ACHN (cell line): ENCODE measurements at places on chromosomes 2 and 18.

DNA sequence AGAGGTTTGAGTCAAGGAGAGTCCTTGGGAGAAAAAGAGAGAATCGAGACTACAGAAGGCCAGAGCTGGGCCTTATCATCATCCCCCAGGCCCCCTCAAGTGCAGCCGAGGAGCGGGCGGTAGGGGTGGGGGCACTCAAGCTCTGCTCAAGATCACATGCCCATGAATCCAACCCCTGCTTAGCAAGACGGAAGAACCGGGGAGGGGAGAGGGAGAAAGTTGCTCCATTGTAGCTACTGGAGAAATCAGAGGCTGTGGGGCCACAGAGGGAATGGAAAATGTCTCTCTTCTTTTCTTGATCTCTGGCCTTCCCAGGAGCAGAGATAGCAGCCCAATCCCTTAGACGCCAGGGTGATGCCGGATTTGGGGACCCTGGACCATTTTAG lies 14.6 kb downstream of the SLC4A3 start:
- no peak for DNase-seq

DNA sequence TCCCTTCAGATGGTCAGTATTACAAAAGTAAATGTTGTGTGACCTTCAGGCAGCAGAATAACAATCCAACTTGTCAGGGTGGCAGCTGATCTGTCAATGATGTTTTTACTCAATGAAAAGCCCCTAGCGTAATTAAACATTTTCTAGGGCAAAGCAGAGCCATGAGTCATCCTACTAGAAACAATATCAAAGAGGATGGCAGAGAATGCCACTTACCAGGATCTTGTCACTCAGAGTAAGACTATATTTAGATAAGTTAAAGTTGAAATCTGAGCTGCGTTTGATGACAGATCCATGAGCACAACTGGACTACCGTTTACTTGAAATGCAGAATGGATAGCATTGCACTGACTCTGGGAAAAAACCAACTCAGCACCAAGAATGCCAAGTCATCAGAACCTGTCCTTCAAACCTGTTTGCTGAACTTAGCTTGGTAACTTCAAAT lies 612.6 kb upstream of the ACVR2A start:
- DNase-seq, result no peak

DNA sequence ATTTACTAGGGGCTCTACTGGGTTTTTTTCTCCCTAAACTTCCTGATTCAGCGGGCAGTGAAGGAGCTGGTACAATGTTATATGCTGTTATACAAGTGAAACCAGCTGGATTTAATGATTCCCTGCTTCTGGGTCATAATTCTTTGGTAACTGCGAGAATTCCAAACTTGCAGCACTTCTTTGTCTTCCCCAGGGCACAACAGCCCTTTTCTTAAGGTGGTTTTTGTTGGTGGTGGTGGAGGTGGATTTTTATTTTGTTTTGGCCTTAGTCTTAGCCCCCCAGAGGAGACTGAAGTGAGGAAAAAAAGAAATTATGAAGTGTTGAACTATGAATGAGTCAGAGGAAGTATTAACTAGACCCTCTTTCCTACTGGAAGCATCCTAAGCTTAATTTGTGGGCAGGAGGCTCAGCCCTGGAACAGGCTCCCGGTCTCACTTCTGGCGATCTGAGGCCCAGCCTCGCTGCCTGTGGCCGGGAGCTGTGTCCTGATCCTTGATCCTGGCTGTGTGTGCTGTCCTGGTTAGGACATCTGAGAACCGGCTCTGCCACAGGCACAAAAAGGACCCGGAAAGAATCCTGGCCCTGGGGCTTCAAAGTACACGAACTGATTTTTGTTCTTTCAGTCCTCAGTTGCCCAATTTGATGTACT lies 141.9 kb downstream of the LYPD6B start:
- DNase-seq, result no peak

GRCh38 chr2:42895134-42895790 lies 102.9 kb upstream of the HAAO start:
- DNase-seq, result no peak

GRCh38 chr2:178418426-178418825 lies 32.5 kb downstream of the PRKRA start:
- DNase-seq, result no peak

GRCh38 chr2:96665083-96665569 lies 22.6 kb downstream of the FER1L5 start:
- DNase-seq, result peak; percentile 74

GRCh38 chr18:55455938-55456337 lies 132.1 kb downstream of the TCF4 start:
- no peak for DNase-seq

DNA sequence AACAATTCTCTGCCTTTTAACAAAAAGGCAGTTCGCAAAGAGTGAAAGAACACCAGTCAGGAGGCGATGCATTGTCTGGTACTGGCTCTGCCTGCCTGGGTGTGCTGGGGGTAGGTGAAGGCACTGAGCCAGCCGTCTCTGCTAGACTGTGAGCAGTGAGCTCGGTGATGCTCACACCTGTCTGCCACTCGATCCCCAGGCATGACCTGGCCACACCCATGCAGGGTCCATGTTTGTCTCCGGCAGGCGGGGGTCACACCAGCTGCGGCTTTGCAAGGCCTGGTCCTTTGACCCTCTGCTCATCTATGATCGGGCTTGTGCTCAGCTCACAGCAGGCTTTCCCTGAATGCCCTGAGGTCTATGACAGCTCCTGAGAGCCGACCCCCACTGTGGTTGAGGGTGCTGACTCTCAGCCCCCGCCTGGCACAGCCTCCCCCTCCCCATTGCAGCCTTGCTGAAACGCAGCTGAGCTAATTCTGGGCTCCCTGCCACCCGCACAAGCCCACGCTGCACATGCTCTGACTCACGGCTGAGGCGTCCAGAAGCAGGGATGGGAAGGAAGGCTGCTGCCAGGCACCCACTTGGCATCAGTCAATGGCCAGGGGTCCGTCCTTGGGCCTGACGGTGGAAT lies 23.7 kb downstream of the CRACDL start:
- peak; percentile 94 for DNase-seq

DNA sequence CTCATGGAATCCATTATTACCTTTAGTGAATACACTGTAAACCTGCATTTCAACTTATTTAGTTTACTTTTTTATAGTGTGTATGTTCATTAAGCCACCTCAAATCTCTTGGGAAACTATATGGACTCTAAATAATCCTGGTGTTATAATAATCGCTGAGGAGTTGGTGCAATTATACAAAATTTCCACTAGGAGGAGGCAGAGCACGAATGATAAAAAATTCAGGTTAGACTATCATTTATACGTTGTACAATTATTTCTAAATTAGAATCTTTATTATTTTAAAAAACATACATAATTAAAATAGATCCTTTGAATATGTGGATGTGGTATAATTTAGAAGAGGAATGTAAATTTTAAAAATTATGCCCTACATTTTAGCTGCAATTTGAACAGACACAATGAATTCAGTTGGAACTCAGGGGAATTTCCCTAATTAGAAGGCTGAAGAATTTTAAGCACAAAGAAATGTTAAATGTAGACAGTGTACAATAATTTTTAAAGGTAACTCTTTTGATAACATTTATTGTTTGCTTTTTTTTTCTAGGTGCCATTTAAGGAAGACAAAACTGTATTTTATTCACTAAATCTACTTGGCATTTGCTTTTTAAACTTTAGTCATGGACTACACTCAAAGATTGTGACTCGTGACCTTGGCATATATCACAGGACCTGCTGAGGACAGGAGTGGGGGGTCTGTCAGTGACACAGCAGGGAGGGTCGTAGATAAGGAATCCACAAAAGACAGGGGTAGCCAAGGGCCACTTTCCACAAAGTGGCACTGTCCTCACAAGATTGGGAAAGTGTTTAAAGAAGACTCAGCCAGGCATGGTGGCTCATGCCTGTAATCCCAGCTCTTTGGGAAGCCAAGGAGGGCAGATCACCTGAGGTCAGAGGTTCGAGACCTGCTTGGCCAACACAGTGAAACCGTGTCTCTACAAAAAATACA lies 45.5 kb downstream of the RAB12 start:
- DNase-seq, result peak; percentile 39

GRCh38 chr18:78571831-78572347 lies 407.7 kb upstream of the SALL3 start:
- no peak for DNase-seq

GRCh38 chr2:201648-202433 lies 62.0 kb downstream of the SH3YL1 start:
- DNase-seq, result no peak

DNA sequence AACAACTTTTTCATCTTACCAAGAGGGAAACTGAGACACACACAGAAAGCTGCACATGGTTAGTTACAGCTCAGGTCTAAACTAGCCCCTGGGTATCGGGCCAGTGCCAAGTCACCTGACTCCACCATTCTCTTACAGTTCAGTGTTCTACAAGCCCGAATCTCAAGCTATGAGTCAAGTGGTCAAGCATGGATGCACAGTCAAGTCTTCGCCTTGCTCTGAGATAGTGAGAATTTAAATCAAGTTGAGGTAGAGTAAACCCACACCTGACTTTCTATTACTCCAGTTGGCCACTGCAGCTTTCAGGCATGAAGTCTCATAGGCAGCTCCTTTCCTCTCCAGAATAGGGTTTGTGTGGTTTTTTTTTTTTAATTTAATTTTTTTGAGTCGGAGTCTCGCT lies 34.5 kb upstream of the ARL5A start:
- peak; percentile 84 for DNase-seq

DNA sequence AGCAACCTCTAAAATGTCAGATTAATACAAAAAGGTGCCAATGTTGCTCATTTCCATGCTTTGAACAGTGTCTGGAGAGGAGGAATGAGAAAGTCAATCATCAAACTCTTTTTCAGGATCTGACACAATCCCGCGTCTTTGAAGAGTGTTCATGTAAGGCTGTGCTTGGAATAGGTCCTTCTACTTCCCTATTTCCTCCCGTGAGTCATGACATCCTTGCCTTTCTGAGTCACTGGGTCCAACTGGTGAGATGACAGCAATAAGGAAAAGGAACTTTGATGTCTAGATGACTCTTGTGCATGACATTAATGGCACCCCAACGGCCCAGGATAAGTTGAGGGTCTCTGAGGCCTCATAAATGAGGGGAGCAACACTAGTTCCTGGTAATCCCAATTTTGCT lies 109.0 kb upstream of the CELF4 start:
- DNase-seq, result no peak

DNA sequence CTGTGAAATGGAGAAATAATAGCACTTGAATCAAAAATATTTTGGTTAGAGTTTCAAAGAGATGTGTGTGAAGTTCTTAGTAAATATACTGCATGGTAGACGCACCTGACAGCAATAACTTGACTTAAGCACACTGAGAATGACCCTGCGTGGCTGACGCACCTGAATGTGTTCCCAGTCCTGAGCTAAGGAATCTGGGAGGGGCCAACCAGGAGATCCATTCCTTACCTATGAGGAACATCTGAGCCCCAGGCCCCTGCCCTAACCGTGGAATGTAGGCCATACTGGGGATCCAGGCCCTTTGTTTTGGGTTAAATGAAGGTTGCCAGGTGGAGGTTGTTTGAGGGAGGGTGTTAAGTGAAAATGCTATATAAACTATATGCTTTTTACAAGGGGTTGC lies 284.4 kb downstream of the RBM43 start:
- no peak for DNase-seq

- no peak for DNase-seq
Observed at GRCh38 chr18:76839086-76839794, 16.9 kb downstream of the ZNF236 start.

DNA sequence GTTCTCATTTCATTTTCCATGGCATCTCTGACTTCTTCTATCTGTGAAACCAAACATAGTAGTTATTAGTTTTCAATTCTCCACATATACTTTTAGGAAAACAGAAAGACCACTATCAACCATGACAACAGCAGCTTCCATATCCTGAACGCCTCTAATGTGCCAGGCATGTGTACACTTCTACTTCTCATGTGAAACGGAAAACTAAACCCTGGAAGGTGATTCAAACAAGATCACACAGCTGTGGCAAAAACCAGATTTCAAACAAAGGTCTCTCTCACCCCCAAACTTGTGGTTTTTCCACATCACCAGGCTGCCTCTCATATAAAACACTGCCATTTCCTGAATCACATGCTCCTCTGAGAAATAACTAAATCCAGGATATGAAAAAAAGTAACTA lies 41.8 kb downstream of the PTCD3 start:
- DNase-seq, result no peak

- no peak for DNase-seq
Observed at GRCh38 chr2:14428056-14428455, 204.5 kb upstream of the LRATD1 start.

GRCh38 chr2:54040250-54040649 lies 69.5 kb upstream of the PSME4 start:
- no peak for DNase-seq

GRCh38 chr18:34281290-34281689 lies 56.6 kb upstream of the NOL4 start:
- no peak for DNase-seq

GRCh38 chr2:123015186-123015585 lies 1009.9 kb upstream of the CNTNAP5 start:
- DNase-seq, result no peak

DNA sequence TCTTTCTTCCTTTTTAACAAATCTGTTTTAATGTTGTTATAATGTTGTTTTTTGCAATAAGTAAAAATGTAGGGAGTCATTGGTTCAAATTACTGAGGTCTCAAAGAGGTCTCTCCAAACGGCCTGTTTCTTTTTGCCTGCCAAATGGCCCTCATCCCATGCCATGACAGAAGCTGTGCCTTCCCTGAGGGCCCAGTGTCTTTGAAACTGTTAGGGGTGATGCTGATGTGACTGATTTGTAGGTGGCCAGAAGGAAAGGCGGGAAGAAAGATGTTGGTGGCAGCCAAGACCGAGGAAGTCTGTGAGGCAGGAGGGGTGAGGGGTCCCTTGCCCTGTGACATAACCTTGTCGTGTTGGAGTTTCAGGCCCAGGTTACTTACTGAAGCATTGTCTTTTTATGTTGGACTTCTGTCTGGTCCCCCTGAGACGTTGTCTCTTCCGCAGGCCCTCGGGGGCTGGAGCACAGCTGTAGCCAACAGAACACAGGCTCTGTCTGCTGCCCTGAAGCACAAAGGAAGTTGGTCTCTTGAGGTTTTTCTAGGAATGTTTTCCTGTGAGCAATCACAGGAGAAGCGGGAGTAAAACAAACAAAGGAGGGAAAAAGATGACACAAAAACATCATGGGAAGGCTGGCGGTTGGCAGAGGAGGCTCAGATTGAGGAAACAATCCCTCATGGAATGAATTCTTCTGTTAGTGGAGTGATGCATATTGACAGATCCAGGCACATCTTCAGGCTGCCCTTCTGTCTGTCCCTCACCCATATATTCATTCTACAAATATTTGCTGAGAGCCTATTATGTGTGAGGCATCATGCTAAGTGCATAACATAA lies 4.9 kb upstream of the ST3GAL5 start:
- peak; percentile 31 for DNase-seq

GRCh38 chr2:15048000-15048399 lies 415.5 kb downstream of the LRATD1 start:
- no peak for DNase-seq
